Stimulated activated CD4-positive, alpha-beta T cell treated with anti-CD3 and anti-CD28 coated beads, TNF-alpha, amount 100 ng/mL, for 48 hours (primary cell): ENCODE measurements at places on chromosomes 4 and X.

GRCh38 chr4:75655562-75655961 is 17.6 kb downstream of the G3BP2 start:
- no peak for DNase-seq

GRCh38 chr4:69194166-69194565 is 20.4 kb downstream of the UGT2B11 start:
- no peak for DNase-seq

- DNase-seq: no peak
Measured at GRCh38 chrX:154827194-154828015, 7.1 kb downstream of the SMIM9 start.

DNA sequence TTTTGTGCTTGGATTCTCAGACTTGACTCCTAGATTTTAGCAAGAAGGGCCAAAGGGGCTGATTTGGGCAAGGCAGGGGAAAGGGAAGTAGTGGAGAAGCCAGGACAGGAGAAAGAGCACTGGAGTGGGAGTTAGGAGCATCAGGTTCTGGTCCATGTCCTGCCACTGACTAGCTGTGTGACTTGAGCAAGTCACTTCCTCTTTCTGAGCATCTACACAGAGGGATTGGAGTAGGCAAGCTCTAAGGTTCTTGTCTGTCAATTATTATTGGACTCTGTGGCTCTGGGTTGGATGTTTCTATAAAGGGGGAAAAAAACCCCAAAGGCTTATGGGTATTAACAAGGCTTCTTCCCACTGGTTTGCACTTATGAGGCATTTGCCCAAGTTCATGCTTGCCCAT is 24.4 kb downstream of the PLAC1 start:
- DNase-seq: no peak

- no peak for DNase-seq
Measured at GRCh38 chrX:84340968-84341367, 153.0 kb upstream of the RPS6KA6 start.
